ENCODE measurements at places on chromosomes 7 and 10.

- DNase-seq = peak; percentile 11
Measured at GRCh38 chr10:8133146-8133545, 78.7 kb downstream of the GATA3 start.

DNA sequence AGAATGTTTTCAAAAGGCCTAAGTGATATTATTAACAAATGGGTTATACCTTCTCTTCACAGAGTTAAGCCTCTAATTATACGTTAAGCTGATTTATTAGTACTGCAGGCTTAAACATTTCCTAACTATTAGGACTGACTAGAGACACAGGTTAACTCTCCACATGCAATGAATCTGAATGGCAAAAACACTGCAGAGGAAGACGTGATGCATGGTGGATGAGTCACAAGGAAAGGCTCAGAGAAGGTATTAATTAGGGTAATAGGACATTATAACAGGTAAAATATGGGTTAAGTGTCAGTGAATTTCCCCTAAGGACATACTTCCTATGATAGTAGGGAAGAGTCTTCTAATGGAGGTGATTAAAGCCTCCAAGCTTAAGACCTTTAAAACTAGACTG, 24.7 kb upstream of the SEM1 start:
- no peak for DNase-seq

- peak; percentile 2 for DNase-seq
Measured at GRCh38 chr7:93014410-93014809, 103.4 kb downstream of the SAMD9 start.

GRCh38 chr10:530717-531116, 158.8 kb downstream of the DIP2C start:
- no peak for DNase-seq

DNA sequence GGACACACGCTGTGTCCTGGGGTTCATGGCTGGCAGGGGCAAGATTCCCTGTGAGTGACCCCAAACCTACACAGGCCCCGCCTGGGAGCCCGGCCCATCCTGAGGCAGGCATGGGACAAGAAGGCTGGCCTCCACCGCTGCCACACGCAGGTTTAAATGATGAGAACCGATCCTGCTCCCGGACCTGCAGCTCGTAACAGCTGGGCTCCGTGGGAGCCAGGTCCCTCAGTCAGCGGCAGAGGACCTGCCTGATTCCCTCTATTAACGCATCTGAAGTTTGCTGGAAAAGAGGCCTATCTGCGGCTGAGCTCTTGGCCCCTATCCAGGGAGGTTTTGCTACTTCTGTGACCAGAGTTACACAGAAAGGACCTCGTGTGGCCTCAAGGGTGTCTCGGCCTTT, 112.3 kb downstream of the VIPR2 start:
- DNase-seq = no peak

DNA sequence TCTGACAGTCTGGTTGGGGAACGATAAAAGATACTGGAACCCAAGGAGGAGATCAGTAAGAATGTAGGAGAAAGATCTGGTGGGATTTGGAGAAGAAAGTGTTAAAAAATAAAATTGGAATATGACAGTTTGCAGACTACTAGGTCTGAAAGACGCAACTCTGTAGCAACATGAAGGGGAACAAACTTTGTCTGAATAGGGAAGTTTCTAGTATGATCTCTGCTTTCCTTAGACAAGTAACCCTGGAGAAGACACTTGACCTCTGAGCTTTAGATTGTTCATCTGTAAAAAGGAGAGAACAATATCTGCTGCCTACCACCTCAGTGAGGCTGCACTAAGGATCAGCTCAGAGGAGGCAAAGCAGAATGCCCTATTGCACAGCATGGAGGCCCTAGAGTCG, 3.0 kb upstream of the PRSS1 start:
- DNase-seq = peak; percentile 48

DNA sequence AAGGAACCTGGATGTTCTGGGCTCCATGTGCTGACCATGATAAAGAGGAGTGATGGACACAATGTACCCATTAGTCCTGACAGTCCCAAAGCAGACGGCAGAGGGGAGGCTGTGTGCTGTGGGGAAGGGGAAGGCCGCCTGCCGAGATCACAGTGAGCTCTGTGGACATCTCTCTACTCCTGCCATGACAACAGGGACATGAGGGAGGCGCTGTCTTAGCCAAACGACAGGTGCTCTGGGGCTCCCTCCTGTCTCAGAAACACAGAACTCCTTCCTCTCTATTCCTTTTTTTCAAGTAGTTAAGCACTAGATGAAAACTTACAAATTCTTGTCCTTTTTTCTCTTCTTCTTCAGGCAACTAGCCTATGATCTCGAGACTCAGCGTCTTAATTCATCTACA, 113.1 kb downstream of the RNF32 start:
- no peak for DNase-seq

GRCh38 chr7:108716783-108717182, 147.1 kb downstream of the DNAJB9 start:
- no peak for DNase-seq

GRCh38 chr10:132904181-132904813, 38.1 kb downstream of the CFAP46 start:
- peak; percentile 62 for DNase-seq

DNA sequence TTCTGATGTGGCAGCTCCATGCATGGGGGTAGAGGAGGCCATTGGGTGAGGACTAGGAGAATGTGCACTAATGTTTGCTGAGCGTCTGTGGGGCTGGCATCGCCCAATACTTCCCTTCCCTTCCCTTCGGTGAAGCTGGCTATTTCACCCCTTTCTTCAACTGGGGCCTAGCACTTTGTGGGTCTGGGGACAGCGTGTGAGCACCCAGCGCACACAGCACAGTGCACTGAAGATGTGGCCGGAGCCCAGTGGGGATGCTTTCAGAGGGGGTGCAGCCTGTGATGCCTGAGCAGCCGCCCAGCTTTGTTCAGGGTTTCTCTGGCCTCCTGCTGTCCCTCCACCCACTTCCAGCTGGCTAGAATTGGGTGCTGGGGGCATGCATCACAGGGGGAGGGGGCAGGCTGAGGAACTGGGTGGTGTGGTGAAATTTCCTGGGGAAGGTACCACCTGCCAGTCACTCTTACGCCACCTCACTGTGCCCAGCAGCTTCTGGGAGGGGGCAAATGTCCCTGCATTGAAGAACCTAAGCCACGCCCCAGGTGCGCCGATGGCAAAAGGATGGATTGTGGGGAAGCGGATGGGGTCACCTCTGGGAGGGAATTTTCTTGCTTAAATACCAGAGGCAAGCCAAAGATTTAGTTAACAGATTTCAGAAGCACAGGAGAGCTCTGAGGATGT, 45.5 kb downstream of the CLEC2L start:
- no peak for DNase-seq

DNA sequence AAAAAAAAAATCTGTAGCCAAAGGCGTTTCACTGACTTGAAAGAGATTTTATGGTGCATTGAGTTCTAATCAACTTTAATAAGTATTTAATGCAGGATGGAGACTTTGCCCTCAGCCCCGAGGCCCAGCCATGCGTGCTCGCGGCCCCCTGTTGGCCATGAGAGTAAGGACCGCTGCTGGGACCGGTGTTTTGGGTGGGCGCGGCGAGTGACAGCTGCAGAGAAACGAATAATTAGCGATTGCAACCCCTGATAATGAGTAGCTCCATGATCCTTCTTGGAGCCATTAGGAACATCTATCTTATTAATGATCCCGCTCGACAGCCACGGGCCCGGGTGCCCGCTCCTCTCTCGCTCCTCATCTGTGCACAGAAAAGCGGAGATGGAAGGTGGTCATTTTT, 347.4 kb downstream of the RPS24 start:
- DNase-seq = peak; percentile 13

- DNase-seq = no peak
Measured at GRCh38 chr10:123997013-123997412, 96.4 kb downstream of the CHST15 start.

DNA sequence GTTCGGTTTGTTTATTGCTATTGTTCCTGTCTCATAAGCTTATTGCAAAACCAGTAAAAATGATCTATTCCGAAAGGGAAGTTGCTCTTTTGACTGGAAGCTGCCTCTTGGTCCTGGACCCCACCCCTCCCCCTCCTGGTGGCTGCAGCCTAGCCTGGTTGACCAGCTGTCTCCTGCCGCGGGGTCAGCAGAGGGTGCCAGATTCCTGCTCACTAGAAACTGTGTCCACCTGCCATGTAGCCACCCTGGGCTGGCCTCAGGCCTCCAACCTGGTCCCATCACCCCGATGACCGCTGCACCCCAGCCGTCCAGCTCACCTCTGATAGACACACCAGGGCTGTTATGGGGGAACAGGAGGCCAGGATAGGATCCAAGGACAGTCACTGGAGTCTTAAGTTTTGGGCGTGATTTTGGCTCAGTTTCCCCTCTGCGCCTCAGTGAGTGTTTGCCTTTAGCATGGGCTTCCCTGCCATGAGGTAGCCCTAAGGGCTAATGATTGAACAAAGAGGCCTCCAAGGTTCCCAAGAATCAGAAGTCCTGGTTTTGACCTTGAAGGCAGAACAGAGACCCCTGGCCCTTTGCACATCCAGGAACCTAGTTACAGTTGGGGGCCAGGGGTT, 32.9 kb upstream of the SLF2 start:
- DNase-seq = no peak

DNA sequence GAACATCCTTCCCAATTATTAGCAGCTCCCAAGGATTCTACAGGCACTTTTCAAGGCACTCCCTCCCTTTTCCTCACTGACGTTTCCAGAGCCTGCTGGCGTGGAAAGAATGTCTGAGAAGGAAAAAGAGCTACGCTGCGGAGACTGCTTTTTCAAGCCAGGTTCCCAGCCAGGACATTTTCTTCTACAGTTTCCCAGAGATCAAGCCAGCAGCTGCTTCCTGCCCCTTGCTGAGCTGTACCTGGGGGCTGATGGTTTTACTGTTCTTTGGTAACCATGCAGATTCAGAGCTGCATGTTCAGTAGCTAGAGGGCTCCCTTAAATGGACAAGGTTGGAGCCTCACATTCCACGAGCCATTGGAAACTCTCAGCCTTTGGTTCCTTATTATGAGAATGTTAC, 133.4 kb downstream of the EVX1 start:
- DNase-seq = no peak

DNA sequence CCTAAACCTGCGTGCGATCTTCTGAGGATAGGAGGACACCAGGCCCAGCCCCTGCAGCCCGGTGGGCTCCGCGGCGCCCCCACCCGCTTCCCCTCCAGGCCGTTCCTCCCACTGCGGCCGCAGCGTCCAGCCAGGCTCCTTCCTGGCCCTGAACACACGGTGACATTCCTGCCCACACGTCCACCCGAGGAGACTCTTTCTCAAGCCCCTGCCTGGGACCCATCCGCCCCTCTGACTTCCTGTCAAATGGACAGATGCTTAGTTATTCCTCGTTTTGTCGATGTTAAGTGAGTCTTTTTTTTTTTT, 32.4 kb upstream of the RNF32 start:
- no peak for DNase-seq

GRCh38 chr10:4013651-4014121, 228.7 kb upstream of the KLF6 start:
- peak; percentile 37 for DNase-seq

DNA sequence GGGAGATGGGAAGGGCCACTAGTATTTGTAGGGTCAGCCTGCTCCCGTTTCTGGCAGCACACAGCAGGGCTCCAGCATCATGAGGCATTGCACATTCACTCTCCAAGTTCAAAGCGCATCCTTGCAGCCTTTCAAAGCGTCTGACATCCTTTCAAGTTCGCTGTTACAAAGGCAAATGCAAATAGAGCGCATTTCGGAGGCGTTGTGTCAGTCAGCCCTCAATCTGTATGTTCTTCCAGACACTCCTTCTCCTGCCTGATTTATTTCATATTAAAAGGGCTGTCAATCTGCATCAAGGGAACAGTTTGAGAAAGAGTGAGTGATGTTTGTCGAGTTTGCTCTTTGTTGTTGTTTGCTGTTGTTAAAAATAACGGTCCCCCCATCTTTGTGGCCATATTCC, 188.5 kb downstream of the SNX10 start:
- DNase-seq = no peak

- no peak for DNase-seq
Measured at GRCh38 chr10:35843524-35844181, 201.6 kb upstream of the FZD8 start.

- DNase-seq = no peak
Measured at GRCh38 chr7:75946207-75946855, 31.4 kb downstream of the POR start.

DNA sequence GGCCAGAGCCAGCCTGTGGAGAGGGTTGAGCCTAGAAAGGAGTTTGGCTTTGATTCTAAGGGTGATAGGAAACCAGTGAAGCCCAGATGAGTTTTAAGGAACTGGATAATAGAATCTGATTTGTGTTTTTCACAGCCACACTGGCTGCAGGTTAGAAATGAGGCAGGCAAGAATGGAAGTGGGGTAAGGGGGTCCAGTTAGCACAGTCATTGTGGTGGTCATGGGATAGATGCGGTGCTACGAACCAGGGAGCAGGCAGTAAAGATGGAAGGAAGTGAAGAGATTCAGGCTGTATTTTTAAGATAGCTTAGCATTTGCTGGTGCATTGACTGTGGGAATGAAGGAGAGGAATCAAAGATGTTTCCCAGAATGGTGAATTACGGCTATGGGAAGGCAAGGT, 322.2 kb downstream of the LRMDA start:
- no peak for DNase-seq

GRCh38 chr7:88269586-88269985, 37.1 kb downstream of the STEAP4 start:
- peak; percentile 57 for DNase-seq
